ENCODE measurements at places on chromosomes 12 and 14.

DNA sequence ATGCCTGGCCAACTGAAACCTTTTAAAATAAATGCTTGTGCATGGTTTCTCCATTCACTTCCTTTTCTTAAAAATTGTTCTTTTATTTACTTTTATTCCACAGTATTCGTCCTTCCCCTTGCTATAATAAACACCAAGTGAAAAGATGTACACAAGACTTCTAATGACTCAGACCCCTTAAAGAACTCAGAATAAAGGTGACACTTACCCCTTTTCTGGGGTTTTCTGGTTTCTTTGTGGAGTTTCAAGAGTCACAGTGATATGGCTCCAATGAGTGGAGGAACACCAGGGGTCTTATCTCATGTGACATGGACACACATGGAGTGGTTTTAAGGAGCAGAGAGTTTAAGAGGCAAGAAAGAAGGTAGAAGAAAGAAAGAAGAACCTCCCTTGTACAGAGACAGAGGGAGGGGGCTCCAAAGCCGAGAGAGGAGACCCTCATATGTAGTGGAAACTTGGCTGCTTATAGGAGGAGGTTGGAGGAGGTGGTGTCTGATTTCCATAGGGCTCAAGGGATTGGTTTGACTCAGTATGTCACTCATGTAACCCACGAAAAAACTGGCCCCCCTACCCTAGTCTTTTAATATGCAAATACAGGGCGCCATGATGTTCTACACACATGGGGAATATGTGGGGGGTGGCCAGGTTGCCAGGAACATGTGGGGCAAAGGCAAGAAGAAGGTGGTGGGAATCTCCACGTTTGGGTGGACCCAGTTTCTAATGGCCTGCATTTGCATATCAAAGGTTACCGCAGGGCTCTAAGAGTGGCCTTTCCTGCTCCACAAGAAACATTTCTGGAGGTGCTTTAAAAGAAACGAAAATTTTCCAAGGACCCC, 22.1 kb upstream of the CD69 start:
- DNase-seq, result no peak

GRCh38 chr14:22097586-22098292, 424.1 kb upstream of the OR4E1 start:
- DNase-seq, result no peak

- no peak for DNase-seq
These were observed 911.8 kb downstream of the FSCB start for GRCh38 chr14:43595096-43595772.

DNA sequence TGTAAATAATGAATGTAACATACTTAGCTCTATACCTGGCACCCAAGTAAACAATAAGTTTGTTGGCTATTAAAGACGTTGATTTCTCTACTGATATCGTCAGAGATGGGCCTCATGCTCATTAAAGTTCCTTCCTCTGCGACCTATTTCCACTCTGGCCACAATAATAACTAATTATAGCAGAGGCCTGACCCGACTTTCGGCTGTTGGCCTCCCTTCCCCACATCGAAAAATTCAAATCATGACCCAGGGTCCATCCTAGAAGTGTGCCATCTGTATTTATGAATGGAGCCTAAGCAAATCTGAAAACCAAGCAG, 321 bp upstream of the USP30 start:
- DNase-seq, result no peak

- DNase-seq, result no peak
These were observed 46.1 kb downstream of the DIO2 start for GRCh38 chr14:80164991-80165721.

GRCh38 chr12:10779103-10779502, 23.3 kb downstream of the TAS2R7 start:
- DNase-seq, result no peak

- DNase-seq, result no peak
These were observed 43.0 kb upstream of the GNPNAT1 start for GRCh38 chr14:52834440-52834842.

- no peak for DNase-seq
These were observed 33.5 kb downstream of the PTPRO start for GRCh38 chr12:15355766-15356165.

DNA sequence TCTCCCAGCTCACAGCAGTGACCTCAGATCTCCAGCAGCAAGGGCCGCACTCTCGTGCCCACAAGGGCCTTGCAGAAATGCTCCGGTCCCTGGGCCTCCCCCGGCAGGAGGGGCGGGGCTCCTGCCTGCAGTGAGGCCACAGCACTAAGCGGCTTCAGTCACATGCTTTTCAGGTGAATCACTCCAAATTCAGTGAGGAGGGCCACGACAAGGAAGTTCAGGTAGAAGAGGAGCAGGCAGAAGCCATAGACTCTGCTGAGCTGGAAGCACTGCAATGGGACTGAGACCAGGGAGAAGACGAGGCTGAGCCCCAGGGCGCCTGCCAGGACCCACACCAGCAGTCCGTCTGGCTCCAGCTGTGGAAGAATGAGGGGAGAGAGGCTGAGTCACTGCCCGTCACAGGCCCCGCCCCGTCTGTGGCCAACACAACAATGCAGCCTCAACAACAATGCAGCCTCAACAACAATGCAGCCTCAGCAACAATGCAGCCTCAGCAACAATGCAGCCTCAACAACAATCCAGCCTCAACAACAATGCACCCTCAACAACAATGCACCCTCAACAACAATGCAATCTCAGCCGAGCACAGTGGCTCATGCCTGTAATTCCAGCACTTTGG, 35.2 kb downstream of the SLC8B1 start:
- no peak for DNase-seq

DNA sequence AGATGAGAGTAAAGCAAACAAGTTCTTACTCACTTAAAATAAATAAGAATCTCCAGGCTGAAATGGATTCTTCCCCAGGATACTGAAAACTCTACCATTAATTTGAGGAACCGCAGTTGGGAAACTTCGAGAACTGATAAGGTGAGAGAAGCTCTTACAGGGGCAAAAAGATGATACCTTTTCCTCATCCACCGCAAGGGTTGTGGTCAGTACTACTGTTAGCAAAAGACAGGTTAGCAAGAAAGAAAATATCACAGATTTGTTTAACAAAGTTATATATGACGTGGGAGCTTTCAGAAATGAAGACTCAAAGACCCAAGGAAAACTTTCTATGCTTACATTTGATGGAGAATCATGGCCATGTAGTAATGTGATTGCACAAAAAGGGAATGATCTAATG, 441.6 kb downstream of the PCNX1 start:
- DNase-seq, result no peak

- no peak for DNase-seq
These were observed 9.9 kb upstream of the LBHD2 start for GRCh38 chr14:103073876-103074728.

DNA sequence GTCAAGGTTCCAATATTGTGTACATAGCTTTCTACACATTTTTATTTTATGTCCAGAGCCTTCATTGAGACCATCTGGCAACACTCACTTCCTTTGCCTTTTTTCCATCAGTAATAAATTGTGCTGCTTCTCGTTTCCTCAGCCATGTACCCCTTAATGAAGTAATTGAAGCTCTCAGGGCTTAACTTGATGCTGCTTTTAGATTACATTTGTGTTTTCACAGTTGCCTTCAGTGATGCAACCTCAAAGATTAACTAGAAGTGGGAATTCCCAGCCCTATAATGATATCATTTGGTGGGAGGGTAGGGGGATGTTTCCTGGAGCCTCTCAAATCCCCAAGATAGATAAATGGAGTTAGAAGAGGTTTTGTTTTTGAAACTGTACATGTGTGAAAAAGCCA, 80.2 kb upstream of the KRR1 start:
- no peak for DNase-seq

GRCh38 chr12:5565933-5566599, 134.2 kb downstream of the NTF3 start:
- DNase-seq, result no peak

- no peak for DNase-seq
These were observed 223.3 kb downstream of the RPS29 start for GRCh38 chr14:49362916-49363315.

GRCh38 chr14:75906680-75907280, 75.0 kb downstream of the TGFB3 start:
- DNase-seq, result peak; percentile 64

DNA sequence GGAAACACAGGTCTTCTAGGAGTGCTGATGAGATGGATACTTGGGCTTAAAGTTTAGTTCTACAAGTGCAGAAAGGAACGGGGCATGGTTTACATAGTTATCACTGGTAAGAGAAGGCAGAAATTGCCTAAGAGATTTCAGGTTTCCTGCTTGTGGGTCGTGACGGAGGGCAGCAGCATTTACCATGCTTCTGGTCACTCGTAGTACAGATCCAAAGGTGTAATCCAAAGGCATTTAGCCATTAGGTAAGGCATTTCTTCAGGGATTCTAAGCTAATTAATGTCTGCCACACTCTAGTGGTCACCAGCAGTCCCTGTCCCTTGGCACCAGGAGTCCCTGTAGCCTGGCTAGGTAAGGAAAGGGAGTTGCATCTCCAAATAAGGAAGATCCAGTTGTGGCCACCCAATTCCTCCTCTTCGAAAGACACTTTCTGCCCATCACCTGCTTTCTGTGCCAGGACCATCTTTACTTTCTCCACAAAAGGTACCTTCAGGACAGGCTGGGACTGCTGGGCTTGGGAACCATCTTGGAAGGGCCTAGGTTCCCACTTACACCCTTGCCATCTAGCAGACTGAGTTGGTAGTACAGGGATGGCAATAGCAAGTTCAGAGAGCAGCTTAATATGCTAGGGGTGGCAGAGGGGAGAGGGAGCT, 1.5 kb downstream of the GSTZ1 start:
- DNase-seq, result peak; percentile 29

DNA sequence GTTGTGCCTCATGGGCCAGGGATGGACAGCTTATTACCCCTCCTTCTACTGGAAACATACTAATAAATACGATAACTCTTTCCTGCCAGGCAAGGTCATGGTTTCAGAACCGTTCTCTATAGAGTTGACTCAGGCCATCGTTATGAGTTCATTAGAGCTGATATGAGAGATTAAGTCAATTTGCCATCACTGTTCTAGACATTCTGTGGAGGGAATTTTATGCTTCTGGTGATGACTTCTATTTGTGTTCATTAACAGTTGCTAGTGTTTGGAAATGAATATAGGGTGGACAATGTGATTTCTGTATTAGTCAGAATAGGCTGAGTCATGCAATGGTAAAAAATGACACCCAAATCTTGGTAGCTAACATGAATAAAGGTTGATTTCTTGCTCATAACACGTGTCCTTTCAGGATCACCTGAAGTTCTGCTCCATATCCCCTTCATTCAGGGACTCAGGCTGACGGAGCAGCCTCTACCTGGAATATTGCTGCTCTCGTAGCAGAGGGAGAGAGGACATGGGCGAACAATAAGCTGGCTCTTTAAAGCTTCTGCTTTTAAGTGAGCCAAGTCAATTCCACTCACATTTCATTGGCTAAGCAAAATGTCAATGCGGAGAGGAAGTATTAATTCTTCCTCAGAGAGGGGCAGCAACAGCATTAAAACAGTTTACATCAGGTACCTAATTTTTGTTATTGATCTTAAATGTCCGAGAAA, 18.5 kb upstream of the TBPL2 start:
- peak; percentile 33 for DNase-seq

- no peak for DNase-seq
These were observed 27.3 kb upstream of the ITPK1 start for GRCh38 chr14:93142854-93143652.

DNA sequence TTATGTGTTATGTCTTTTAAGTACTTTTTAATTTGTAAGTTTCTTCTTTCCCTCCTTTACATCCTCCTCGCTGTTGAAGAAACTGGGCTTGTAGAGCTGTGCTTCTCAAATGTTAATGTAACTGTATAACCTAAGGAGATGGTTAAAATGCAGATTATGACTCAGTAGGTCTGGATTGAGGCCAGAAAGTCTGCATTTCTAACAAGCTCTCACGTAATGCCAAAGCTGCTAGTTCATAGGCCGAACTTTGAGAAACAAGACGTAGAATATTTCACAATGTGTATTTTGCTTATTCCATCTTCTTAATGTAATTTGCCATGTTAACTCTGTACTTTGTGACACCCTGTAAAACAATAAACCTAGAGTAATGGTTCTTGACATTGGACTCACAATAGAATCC, 193.3 kb upstream of the SYT1 start:
- DNase-seq, result no peak

Measured in AML-193 (cell line).